Substantia nigra (tissue), 51 donors: ENCODE measurements at places on chromosomes 4 and X.

GRCh38 chr4:5952286-5952974 lies 59.5 kb upstream of the CRMP1 start:
- DNase-seq = no peak

- DNase-seq = no peak
Measured at GRCh38 chrX:867966-868647, 237.5 kb downstream of the SHOX start.

- no peak for DNase-seq
Measured at GRCh38 chrX:97446298-97446882, 562.7 kb downstream of the RPA4 start.

- no peak for DNase-seq
Measured at GRCh38 chr4:94571298-94571697, 119.6 kb downstream of the PDLIM5 start.

DNA sequence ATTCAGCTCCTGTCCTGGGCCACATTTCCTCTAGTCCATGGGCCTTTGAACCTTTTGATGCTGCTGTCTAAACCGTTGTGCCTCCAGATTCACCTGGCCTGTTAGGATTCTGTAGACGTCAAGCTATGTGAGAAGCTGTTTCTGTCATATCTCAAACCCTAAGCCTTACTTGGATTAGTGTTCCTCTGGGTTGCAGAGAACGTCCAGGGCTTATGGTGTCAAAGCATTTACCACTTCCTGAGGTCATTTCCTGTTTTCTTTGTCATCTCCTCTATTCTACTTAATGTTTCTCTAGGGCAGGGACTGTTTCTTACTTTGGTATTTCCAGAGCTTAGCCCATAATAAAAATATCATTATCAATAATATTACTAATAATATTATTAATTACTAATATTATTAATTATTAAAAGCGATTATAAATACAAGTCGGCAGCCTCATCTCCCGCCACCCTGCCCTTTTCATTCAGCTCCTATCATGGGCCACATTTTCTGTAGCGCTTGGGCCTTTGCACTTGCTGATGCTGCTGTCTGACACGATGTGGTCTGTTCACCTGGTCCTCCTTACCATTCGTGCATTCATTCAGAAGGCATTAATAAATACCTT lies 19.1 kb downstream of the PRIMPOL start:
- DNase-seq = no peak

DNA sequence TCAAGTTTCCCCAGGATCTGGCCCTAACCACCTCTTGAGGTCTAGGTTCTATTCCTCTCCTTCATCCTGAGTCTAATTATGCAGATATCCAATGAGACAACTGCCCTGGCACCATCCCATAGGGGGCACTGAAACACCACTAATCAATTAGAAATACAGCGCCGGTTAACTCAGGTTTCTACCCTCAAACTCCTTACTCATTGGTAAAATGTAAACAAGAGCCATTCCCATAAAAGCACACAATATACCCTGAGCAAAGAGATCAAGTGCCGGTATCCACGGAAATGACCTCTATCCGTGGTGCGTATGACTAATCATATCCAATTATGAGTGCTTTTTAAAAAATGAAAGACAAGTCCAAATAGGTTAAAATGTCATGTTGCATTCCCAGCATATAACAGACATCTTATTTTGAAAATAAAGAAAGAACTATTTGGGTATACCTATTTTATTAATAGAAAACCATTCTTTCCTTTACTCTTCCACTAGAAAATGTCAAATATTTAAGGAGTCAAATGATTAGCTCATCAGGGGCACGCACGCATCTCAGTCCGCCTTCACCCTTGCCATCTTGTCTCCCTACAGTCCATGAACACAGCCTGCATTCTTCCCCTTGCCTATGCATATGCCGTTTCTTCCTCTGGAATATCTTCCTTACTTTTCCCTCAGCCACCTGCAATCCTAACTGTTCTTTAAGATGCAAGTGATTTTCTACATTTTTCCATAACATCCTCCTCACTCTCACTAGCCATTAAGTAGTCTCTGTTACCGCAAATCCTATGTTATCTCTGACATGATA lies 141.1 kb downstream of the MAML3 start:
- peak; percentile 13 for DNase-seq

- DNase-seq = no peak
Measured at GRCh38 chr4:152981278-152981677, 45.2 kb downstream of the FHDC1 start.

GRCh38 chrX:123083924-123084323 lies 100.2 kb upstream of the GRIA3 start:
- no peak for DNase-seq

DNA sequence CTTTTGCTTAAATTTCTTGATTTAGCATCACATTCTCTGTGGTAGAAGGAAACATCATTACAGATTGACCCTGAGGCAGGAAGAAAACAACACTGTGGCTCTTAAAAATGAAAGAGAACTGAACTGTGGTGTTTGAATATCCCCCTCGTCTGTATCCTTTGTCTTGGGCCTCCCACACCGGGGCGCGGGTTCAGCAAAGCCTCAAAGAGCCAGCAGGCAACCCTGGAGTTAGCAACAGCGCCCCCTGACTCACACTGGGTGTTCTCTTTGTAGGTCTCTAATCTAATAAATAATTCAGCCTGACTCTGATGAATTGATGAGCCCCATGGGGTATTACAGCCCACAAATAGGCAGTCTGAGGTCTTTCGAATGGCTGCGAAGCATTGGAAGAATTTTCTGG lies 46.1 kb upstream of the CTSO start:
- DNase-seq = peak; percentile 0

DNA sequence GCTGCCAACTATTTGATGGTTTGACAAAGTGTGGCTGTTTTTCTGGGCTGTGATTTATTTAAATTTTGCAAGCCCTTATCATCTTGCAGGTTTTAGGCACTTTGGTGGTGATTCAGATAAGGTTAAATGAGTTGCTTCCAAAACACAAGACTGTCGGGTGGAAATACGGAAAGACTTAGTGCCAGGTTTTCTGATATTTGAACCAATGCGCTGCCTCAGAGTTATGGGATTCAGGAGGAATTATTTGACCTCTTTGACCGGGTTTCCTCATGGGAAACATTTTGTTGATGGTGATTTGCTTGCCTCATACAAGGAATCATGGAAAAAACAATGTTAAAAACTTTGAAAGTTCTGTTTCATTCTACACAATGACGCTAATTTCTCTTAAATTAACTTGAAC lies 136.1 kb upstream of the MAP9 start:
- DNase-seq = no peak

DNA sequence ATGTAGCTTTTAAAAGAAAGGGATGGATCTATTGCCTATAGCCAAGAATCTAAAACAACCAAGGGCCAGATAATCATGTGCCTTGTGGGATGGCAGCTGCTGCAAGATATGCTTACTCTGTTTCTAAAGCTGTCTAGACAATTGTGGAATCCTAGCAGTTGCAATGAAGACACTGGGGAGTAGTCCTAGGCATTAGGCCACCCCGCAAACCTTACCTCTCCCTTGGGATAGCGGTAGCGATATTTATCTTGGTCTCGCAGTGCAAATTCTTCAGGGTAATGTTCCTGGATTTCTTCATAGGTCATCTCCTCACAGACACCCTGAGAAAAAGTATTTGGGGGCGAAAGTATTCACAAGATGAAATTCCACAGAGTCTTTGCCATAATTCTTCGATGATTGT lies 24.6 kb downstream of the TRO start:
- no peak for DNase-seq

- DNase-seq = no peak
Measured at GRCh38 chr4:173346074-173346473, 11.9 kb upstream of the HMGB2 start.

- DNase-seq = no peak
Measured at GRCh38 chrX:154354516-154354915, 19.9 kb downstream of the FLNA start.
